ENCODE measurements at places on chromosomes 2 and 18. TPM values are rescaled to one million over a fixed set of nuclear protein-coding genes. Genes with fewer than 3 reads are reported as not detected.

- H3K4me3 ChIP-seq: no peak overlapping the region
- no peaks in the 10 kb centered on the region for H3K36me3 ChIP-seq
- H3K4me1 ChIP-seq: no peaks in the 10 kb centered on the region
These were observed 75.0 kb upstream of the RBM44 start for GRCh38 chr2:237723602-237724001.

- no peak for DNase-seq
- no peaks in the 10 kb centered on the region for H3K36me3 ChIP-seq
- H3K27me3 ChIP-seq: no peaks in the 10 kb centered on the region
- H3K4me1 ChIP-seq: 0 out of 2 replicates have a peak, but pooled peaks cover 2% of the 10 kb centered on the region
These were observed 116.1 kb downstream of the SLC4A3 start for GRCh38 chr2:219743548-219743947.

DNA sequence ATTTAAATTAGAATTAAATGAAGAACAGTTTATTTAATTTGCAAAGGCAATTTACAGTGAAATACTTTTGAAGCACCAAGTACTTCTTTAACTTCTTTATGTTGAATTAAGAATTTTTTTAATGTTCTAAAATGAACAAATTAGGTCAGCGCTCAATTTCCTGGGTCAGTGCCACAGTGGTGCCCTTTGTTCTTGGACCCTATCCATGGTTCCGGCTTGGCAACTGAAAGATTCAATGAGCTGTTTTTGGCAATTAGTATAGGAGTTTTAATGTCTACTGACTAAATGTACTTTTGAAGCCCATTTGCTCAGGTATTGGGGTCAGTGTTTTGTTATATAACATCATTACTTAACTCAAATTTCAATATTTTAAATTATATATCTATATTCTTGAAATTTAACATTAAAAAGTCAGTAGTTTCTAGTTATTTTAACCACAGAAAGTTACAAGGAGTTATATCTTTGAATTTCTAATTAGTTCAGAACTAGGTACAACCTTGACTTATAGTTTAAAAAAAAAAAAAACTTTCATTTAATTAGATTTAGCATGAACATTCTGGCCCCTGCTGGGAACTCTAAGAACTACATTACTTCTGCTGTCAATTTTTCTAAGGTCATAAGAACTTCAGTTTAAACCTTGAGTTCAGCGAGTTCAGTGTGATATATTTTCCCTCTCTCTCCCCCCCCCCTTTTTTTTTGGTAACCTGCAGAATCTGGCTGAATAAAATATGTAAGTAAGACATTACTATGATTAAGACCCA, 7.6 kb upstream of the MSTN start:
- no peaks in the 10 kb centered on the region for H3K4me1 ChIP-seq
- H3K36me3 ChIP-seq: no peaks in the 10 kb centered on the region
- DNase-seq: no peak
- H3K27me3 ChIP-seq: no peaks in the 10 kb centered on the region
- no peak overlapping the region for H3K27ac ChIP-seq

Gene IL36A
- total RNA-seq: not detected

GRCh38 chr2:75094405-75094804, 104.9 kb downstream of the TACR1 start:
- peaks cover 3% of the 10 kb centered on the region for H3K4me1 ChIP-seq
- DNase-seq: no peak
- no peaks in the 10 kb centered on the region for H3K36me3 ChIP-seq
- H3K27me3 ChIP-seq: no peaks in the 10 kb centered on the region

Gene CNGA3
- not detected for total RNA-seq

Data from H9 (cell line).